ENCODE measurements at places on chromosomes 12 and 14. TPM values are rescaled to one million over a fixed set of nuclear protein-coding genes. Genes with fewer than 3 reads are reported as not detected.

KRT72 gene
- total RNA-seq = not detected

MANSC1 gene
- 10.5 TPM for total RNA-seq

LBHD2 gene
- total RNA-seq = not detected

MMP17 gene
- not detected for total RNA-seq

CLEC4C gene
- total RNA-seq = not detected

MGAT4C gene
- total RNA-seq = not detected

POLE2 gene
- 14.8 TPM for total RNA-seq

HOXC12 gene
- total RNA-seq = 0.05 TPM

PLA2G1B gene
- not detected for total RNA-seq

GALNT9 gene
- total RNA-seq = not detected

LRFN5 gene
- total RNA-seq = not detected

SPIC gene
- total RNA-seq = not detected

HOXC6 gene
- 1.6 TPM for total RNA-seq

SLC10A1 gene
- total RNA-seq = not detected

SOAT2 gene
- 0.15 TPM for total RNA-seq

HHIPL1 gene
- not detected for total RNA-seq

NUAK1 gene
- total RNA-seq = 1.3 TPM

RPS6KA5 gene
- total RNA-seq = 3.8 TPM

SPTB gene
- total RNA-seq = under 0.01 TPM

ADGRD1 gene
- total RNA-seq = not detected

RFX4 gene
- not detected for total RNA-seq

PTCSC3 gene
- not detected for total RNA-seq

KRT71 gene
- not detected for total RNA-seq
